ENCODE measurements at places on chromosomes 3 and 15.

- DNase-seq = no peak
Measured at GRCh38 chr3:103195216-103195615, 760.4 kb downstream of the ZPLD1 start.

GRCh38 chr15:89778861-89779260 is 2.7 kb downstream of the MESP2 start:
- DNase-seq = no peak

- DNase-seq = no peak
Measured at GRCh38 chr3:33202711-33203457, 15.7 kb downstream of the SUSD5 start.

DNA sequence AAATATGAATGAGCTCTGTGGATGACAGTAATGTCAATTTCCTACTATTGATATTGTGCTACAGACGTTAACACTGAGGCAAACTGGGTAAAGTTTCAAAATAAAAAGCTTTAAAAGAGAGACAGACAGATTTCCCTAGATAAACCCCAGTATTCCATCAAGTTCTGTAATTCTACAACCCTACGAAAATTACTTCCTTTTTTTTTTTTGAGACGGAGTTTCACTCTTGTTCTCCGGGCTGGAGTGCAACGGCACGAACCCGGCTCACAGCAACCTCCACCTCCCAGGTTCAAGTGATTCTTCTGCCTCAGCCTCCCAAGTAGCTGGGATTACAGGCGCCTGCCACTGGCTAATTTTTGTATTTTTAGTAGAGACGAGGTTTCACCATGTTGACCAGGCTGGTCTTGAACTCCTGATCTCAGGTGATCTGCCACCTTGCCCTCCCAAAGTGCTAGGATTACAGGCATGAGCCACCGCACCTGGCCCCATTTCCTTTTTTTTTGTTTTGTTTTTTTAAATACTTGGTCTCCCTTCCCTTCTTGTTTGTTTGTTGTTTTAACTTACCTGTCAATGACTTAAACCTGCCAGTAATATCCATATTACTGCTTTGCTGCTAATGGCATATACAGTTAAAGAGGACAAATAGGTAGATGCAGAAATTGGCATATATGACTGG is 57.2 kb downstream of the CBLB start:
- DNase-seq = no peak

DNA sequence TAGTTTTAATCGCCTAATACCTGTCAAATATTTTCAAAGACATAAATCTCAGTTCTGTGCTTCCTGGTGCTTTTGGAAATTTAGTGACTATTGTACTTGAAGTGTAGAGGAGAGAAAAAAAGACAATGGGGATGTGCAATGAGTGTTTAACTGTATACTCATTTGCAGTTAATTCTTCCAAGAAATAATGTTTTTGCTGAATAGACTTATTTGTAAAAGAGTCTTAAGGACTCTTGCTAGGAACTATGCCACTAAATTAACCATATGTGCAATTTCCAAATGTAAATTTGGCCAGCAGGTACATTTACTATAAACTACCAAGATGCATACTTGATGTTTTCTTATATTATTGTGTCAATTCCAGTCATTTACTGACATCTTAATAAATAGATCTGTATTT is 2.0 kb downstream of the CHMP2B start:
- no peak for DNase-seq

DNA sequence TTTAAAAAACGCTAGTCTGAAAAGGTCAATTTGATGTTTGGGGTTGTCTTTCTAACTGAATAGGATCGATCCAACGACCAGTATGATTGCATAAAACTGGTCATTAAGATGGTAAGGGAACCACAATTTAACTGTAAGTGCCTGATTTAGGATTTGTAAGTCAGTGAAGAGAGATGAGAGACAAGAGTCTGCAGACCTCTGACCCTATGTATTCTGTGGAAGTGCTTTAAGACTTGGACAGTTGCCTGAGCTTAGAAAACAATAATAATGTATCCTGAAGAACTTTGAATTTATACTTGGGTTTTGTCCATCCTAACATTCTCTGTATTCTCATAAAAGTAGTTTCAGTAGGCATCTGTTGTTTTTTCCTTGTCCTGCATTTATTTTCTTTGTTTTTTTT is 221.4 kb upstream of the SUCLG2 start:
- no peak for DNase-seq

- DNase-seq = no peak
Measured at GRCh38 chr3:129989414-129989813, 14.9 kb downstream of the TRH start.

- DNase-seq = no peak
Measured at GRCh38 chr3:13404626-13405452, 15.3 kb downstream of the NUP210 start.

DNA sequence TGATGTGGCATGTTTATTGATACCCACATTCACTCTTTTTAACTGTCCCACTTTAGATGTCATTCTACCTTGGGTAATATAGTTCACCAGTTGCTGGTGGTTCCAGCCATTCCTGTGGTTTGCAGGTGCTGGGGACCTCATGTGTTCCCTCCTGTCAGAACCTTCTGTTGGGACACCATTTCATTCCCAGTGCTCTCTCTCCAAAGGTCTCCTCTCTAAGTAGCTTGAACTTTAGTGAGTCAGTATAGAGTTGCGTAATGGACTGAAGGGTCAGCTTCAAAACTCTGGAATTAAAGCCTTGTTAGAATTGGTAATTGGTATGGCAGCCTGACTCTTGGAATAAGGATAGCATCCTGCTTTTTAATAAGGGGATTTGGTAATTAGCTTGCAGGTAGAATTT is 108.5 kb downstream of the PLCL2 start:
- no peak for DNase-seq

DNA sequence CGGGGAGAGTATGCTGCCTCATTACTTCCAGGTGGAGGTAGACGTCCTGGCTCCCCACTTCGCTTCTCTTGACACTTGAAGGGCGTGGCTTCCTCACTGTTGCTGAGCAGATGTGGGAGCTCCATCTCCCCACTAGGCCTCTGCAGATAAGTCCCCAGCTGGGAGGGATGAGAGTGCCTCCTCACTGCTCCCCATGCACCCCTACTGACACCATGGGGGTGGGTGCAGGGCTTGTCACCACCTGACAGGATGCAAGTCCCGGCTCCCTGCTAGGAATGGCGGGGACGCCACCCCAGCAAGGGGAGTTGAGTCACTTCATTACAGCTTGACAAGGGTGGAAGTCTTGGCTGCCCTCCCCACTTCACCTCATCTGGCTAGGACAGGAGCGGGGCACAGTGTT is 36.8 kb upstream of the ATG7 start:
- no peak for DNase-seq

GRCh38 chr3:177961784-177962183 is 574.5 kb upstream of the KCNMB2 start:
- DNase-seq = no peak

GRCh38 chr3:192831111-192831644 is 86.5 kb downstream of the MB21D2 start:
- DNase-seq = no peak

DNA sequence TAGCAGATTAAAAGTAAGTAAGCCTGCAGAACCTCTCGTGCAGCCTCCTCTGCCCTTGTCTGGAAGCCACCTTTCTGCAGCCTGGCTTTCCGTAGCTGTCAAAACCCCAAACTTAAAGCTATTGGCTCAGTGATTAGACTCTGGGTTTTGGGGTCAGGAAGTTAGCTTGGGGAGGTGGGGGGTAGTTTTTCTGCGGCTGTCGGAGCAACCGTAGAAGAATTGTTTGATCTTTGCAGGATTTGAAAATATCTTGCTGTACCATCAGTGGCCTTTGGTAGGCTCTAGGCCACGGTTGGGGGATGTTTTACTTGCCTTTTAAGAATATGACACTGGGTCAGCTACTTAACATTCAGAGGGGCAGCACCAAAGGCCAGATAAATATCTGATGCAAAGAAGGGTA is 88.4 kb upstream of the RASGRP1 start:
- DNase-seq = no peak

DNA sequence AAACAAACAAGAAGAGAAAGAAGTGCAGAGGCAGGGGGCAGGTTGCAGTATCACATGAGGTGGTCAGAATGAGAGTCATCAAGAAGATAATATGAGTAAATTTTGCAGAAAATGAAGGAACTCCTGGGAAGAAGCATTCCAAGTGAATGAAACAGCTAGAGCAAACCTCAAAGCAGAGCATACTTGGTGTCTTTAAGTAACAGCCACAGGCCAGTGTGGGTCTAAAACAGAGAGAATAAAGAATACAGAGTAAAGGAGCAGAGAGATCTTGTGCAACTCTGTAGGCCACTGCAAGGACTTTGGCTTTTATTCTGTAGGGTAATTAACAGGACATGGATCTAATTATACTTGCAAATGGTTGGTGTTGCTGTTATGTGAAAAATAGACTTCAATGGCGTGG is 81.3 kb downstream of the STAC start:
- no peak for DNase-seq

GRCh38 chr3:197197334-197197733 is 101.1 kb downstream of the DLG1 start:
- no peak for DNase-seq

DNA sequence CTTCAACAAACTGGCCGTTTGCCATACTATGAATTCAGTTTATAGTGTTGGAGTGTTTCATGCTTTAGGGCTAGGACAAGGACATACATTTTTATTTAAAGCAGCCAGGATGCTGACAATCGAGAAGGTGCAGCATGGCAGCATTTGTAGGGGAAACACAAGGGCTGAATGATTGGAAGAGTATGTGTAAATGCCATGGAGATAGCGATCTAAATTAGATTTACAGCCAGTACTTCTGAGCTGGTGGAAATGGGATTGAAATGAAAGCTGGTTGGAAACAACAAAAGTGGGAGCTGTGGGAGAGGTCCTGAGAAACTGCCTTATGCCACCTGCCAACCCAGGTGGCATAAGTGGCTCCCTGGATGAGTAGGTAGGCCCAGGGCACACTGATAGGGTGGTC is 209.9 kb upstream of the MRPL3 start:
- DNase-seq = no peak

Measured in sigmoid colon (tissue), 7 donors.